ENCODE measurements at places on chromosomes 13 and 19.

DNA sequence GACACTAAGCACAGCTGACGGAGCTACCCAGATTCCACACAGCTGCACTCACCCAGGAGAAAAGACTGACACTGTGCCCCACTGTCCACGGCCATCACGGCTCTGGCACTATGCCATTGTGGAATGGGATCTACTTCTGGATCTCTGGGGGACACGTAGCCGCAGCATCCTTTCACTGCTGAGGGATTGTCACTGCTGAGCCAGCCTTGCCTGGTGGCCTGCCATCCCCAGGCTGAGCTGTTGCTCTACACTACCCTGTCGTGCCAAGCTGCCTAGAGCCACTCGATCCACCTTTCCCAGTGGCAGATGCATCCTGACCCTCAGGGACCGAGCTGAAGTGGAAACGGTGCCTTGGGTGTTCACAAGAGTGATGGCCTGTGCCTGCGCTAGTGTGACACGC, 5.0 kb upstream of the LILRB5 start:
- H3K27ac ChIP-seq, result no peak overlapping the region
- no peak overlapping the region for H3K4me3 ChIP-seq
- peaks cover 30% of the 10 kb centered on the region for H3K27me3 ChIP-seq
- no peaks in the 10 kb centered on the region for H3K4me1 ChIP-seq
- H3K36me3 ChIP-seq, result no peaks in the 10 kb centered on the region

DNA sequence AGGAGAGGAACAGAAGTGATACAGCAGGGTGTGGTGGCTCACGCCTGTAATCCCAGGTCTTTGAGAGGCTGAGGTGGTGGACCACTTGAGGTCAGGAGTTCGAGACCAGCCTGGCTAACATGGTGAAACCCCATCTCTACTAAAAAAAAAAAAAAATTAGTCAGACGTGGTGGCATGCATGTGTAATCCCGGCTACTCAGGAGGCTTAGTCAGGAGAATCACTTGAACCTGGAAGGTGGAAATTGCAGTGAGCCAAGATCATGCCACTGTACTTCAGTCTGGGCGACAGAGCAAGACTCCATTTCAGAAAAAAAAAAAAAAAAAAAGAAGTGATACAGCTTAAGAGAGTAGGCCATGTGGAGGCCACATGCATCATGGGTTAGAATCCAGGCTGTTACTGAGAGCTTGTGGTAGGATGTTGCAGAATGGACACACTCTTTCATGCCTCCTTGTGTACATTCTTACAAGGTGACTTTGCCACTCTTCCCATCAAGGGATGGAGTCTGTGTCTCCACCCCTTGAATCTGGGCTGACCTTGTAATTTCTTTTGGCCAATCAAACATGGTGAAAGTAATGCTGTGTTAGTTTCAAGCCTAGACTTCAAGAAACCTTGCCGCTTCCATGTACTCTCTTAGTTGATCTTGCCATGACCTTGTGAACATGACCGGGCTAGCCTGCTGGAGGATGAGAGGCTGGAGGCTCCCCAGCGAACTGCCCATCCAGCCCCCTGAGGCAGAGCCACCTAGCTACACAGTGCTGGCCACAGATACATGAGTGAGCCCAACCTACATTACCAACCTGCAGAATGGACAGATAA, 12.3 kb downstream of the FAM187B start:
- no peak for DNase-seq
- H3K4me1 ChIP-seq, result peaks cover 58% of the 10 kb centered on the region
- no peak overlapping the region for H3K4me3 ChIP-seq
- H3K27ac ChIP-seq, result peak overlapping the region; percentile 84

DNA sequence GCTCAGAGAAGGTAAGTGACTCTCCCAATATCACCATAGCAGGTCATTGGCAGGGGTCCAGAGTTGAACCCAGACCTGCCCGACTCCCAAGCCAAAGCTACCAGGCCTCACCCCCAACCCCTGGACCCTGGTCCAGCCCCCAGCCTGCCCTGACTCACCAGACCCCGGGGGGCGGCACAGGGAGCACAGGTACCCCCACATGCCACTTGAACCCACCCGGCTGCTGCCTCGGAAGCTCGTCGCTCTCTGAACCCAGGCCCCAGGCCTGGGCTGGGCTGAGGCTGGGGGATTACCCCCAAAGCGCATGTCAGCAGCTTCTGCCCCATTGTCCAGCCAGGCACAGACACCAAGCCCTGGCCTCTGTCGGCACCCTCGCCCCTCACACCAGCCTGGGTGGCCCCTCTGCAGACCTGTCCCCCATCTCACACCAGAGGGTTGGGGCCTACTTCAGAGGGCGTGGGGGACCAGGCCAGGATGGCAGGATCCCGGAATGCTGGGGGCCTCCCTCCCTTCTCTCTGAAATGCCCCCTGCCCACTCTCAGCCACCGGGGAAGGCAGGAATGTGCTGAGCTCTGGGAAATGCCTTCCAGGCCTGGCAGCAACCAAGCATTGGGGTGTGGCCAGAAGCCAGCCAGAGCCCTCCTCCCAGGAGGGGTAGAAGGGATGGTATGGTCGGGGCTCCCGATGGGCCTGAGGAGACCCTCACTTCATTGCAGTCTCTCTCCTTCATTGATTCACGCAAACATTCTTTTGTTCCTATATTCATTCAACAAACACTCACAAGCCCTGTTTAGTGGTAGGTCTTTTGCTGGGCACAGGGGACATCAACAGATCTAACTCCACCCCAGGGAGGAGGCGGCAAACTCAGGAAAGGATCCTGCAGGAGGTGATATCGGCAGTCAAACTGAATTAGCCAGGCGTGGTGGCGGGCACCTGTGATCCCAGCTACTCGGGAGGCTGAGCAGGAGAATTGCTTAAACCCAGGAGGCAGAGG, 1.7 kb upstream of the PRX start:
- no peak overlapping the region for H3K4me3 ChIP-seq
- peaks cover 13% of the 10 kb centered on the region for H3K4me1 ChIP-seq
- H3K36me3 ChIP-seq, result no peaks in the 10 kb centered on the region
- no peak for DNase-seq
- no peak overlapping the region for H3K27ac ChIP-seq

GRCh38 chr13:46683676-46684260, 113.2 kb downstream of the ESD start:
- peaks cover 22% of the 10 kb centered on the region for H3K4me1 ChIP-seq
- peaks cover 21% of the 10 kb centered on the region for H3K36me3 ChIP-seq
- no peak overlapping the region for H3K4me3 ChIP-seq
- no peaks in the 10 kb centered on the region for H3K27me3 ChIP-seq
- no peak for DNase-seq
- H3K27ac ChIP-seq, result no peak overlapping the region

GRCh38 chr19:44813070-44813840, 4.4 kb downstream of the BCAM start:
- H3K4me3 ChIP-seq, result no peak overlapping the region
- no peak overlapping the region for H3K27ac ChIP-seq
- H3K36me3 ChIP-seq, result no peaks in the 10 kb centered on the region
- no peak for DNase-seq

GRCh38 chr13:112181336-112182067, 114.6 kb downstream of the SOX1 start:
- no peaks in the 10 kb centered on the region for H3K4me1 ChIP-seq
- no peak overlapping the region for H3K4me3 ChIP-seq

GRCh38 chr13:49356223-49356622, 87.6 kb downstream of the CAB39L start:
- H3K36me3 ChIP-seq, result peaks cover 1% of the 10 kb centered on the region
- no peaks in the 10 kb centered on the region for H3K27me3 ChIP-seq
- H3K4me3 ChIP-seq, result no peak overlapping the region
- no peak for DNase-seq

DNA sequence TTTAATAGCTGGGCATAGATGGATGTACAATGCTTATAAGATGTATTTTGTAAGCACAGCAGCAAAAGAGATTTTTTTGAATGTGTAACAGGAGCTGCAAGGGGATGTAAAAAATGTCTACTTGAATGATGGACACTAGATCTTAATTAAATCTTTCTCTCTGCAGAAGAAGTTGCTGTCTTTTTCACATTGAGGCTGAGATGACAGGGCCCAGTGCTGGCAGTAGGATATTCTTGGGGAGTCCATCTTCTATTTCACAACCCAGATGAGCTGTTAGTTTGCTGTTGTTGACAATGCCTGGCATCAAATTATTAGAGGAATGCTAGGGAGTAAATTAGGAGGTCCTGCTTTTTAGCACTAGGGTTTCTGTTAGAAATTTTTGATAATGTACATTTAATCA, 698.7 kb downstream of the SLITRK5 start:
- H3K27ac ChIP-seq, result no peak overlapping the region
- no peaks in the 10 kb centered on the region for H3K27me3 ChIP-seq
- H3K36me3 ChIP-seq, result no peaks in the 10 kb centered on the region
- no peak overlapping the region for H3K4me3 ChIP-seq

DNA sequence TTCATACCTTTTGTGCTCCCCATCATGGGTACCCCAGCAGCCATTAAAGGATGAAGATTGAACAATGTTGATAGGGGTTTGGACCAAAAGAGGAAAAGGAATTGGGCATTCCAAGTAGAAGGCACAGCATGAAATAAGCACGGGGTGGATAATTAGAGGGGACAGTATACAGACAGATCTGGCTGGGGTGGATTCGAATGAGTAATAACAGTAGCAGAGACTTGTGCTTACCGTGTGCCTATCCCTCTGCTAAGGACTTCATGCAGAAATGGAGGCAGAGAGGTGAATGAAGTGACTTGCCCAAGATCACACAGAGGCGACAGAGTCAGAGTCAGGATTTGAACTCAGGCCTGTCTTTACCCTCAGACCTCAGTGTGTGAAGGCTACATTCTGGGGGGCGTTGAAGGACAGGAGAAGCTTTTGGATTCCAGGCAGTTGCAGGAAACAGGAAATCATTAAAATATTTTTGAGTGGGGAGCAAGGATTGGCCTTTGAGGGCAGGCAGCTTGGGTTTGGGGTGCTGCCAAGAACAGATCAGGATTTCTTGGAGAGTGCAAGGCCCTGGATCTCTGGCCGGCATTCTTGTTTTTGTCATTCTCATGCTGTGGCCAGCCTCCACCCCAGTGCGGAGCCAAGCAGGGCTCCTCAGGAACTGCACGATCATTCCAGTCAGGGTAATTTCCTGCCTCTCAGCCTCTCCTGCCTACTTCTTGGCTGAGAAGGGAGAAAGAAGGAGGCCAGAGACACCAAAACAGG, 18.7 kb downstream of the PAF1 start:
- DNase-seq, result no peak
- no peak overlapping the region for H3K27ac ChIP-seq
- H3K4me3 ChIP-seq, result no peak overlapping the region

DNA sequence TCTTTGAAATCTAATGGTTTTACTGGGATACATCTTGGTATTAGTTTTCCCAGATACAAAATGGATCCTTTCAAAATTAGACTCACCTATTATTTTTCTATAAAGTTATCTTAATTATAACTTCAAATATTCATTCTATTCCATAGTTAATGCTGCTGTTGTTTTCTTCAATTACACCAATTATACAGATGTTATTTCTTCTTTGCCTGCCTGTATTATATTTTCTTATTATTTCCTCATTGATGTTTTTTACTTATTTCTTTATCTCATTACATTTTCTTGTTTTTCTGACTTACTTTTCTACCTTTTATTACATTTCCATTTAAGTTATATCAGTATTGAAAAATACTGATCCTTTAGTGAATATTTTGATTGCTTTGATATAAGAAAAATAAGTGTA, 40.9 kb downstream of the SPACA7 start:
- no peaks in the 10 kb centered on the region for H3K4me1 ChIP-seq
- no peak for DNase-seq
- no peak overlapping the region for H3K27ac ChIP-seq
- H3K36me3 ChIP-seq, result peaks cover 5% of the 10 kb centered on the region
- no peak overlapping the region for H3K4me3 ChIP-seq

- no peaks in the 10 kb centered on the region for H3K4me1 ChIP-seq
- no peak overlapping the region for H3K27ac ChIP-seq
- H3K4me3 ChIP-seq, result no peak overlapping the region
- no peak for DNase-seq
Observed at GRCh38 chr13:44668688-44669087, 92.6 kb upstream of the TSC22D1 start.

DNA sequence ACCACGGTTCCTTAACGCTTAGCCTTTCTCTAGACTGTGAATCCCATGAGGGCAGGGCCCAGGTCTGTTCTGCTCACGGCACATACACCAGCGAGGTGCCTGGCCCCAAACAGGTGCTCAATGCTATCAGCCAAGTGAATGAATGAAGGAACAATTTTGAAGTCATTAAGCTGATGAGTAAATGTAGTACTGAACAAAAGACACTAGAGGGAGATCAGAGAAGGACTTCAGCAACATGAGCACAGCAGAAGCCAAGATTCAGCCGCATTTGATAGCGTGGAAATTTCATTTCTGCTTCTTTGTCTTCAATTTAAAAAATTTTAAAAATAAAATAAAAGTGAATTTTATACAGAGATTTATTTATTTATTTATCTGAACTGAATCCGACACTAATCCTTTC, 20.1 kb upstream of the MYO16 start:
- no peaks in the 10 kb centered on the region for H3K4me1 ChIP-seq
- H3K27ac ChIP-seq, result no peak overlapping the region
- no peak for DNase-seq
- H3K36me3 ChIP-seq, result no peaks in the 10 kb centered on the region
